Globus pallidus (tissue), 1 donor: ENCODE measurements at places on chromosomes 16 and 17.

GRCh38 chr16:11752856-11753255, 10.2 kb upstream of the TXNDC11 start:
- no peak for DNase-seq

GRCh38 chr17:32123782-32124181, 18.5 kb upstream of the RHOT1 start:
- no peak for DNase-seq

- DNase-seq: peak; percentile 95
Observed at GRCh38 chr17:27993161-27993695, 49.2 kb upstream of the NLK start.

GRCh38 chr17:20291853-20292252, 175.5 kb downstream of the LGALS9B start:
- DNase-seq: no peak

- DNase-seq: no peak
Observed at GRCh38 chr16:47493381-47494337, 32.5 kb downstream of the PHKB start.

GRCh38 chr17:60652454-60653247, 25.0 kb upstream of the BCAS3 start:
- DNase-seq: no peak

DNA sequence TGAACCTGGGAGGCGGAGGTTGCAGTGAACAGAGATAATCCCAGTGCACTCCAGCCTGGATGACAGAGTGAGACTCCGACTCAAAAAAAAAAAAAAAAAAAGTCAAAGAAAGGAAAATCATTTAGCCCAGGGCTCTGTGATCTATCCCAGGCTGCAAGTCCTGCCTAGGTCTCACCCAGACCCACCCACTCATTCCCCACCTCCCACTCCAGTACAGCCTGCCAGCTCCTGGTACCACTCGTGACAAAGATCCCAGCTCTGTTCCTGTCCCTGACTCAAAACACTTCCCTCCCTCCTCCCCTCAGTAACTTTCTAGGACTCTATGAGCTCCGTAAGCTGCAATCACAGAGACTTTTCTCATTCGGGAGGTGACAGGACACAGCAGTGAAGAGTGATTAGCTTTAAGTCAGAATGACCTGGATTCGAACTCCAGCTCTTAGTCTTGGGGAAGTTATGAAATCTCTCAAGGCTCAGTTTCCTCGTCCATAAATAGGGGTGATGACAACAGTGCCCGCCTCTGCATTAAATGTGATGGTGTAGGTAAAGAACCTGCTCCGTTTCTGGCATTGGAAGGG, 28.0 kb upstream of the MRPS23 start:
- DNase-seq: no peak

DNA sequence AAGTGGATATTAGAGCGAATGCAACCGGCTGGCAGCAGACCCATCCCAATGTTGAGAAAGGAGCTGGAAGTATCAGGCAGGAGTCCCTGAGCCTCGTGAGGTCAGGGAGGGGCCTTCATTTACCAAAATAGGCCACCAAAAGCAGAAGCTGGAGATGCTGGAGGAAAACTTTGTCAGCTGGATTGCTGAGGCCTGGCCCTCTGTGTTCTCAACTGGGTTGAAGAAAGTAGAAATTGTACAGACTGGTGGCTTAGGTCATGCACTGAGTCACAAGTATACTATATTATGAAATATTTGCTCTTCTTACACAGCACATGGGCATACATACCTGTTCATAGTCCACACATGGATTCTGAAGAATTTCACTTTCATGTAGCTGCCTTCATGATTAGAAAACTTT, 23.2 kb upstream of the TEKT3 start:
- no peak for DNase-seq

- no peak for DNase-seq
Observed at GRCh38 chr17:30393911-30394867, 15.5 kb downstream of the CPD start.

DNA sequence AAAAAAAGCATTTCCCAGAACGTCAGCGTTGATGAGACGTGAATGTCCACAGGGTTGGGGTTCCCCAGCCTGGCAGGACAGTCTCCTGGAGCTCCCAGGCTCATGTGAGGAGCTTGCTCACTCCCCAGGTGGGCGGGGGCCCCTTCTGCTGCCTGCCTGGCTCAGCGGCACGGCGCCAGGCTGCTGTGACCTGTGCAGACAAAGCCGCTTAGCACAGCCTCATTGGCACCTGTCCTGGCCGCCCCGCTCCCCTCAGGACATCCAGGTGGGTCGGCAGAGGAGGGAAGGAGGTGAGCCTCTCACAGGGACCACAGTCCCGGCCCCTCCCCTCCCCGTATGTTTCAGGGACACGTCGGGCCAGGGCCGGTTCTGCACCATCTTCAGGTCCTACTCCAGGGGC, 12.9 kb upstream of the WFIKKN1 start:
- DNase-seq: no peak

DNA sequence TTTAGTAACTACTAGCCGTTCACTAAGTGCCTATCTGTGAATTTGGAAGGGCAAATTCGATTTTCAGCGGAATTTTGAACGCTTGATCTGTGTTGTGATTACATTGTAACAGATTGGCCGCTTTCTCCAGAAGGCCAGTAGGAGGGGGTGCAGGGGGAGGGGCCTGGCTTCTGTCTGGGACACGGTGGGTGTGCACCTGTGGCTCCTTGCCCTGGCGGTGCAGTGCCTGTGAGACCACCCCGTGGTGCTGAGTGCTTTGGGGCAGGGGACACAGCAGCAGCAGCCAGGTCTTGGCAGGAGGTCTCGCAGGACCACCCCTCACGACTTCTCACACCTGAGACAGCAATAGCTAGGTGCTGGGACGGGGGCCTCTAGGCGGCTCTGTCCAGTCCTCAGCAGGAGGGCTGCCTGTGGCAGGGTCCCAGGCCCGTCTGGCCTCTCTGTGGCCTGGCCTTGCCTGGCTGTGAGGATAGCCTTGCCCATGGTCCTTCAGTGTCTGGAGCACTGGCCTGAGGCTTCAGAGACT, 1.8 kb downstream of the UBE2I start:
- DNase-seq: no peak

DNA sequence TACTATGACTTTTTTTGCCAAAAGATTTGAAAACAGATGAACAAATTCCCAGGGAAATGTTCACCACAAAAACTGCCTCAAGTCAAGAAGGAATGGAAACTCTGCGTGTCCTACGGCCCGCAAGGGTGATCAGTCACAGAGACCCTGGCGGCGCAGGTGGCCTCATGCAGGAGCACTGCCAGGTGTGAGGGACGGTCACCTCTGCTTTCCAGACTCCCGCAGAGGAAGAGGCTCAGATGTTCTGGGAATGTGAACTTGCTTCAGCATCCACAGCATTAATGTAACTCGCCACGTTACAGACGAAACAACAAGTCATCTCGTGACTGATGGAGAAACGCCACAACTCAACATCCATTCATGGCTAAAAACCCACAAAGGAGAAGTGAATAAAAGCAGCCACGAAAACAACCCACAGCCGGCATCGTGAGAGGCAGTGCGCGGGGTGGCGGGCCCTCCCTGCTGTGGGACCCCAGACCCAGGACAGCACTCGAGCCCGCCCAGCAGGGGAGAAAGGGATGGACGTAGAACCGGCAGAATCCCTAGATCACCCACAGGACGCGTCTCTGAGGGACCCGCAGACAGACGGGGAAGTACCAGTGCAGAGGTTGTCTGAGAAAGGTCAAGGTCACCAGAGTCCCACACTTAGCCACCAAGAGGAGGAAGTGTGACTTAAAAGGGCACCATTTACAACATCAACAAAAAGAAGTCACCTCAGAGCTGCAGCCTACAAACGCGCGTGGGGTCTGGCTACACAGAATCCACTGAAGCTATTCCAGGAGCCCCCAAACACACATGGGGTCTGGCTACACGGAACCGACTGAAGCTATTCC, 76.9 kb upstream of the GNG13 start:
- no peak for DNase-seq

DNA sequence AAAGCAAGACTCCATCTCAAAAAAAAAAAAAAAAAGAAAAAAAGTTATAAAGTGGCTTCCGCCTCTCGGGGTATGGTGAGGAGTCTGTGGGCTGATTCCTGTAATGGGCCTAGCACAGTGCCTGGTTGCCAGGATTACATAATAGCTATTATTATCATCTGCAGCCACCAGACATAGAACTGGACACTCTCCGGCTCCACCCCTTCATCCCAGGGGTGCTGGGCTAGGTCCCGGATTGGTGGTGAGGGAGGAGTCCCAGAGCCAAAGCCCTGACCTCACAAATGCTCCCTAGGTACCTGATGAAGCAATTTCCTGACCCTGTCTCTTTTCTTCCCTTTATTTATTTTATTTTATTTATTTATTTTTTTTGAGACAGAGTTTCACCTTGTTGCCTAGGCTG, 11.6 kb upstream of the ADGRG1 start:
- no peak for DNase-seq

- no peak for DNase-seq
Observed at GRCh38 chr17:79026376-79027273, 2.7 kb downstream of the C1QTNF1 start.

- DNase-seq: no peak
Observed at GRCh38 chr16:86089334-86089900, 190.5 kb downstream of the IRF8 start.

- DNase-seq: no peak
Observed at GRCh38 chr16:87836346-87836843, 32.9 kb downstream of the SLC7A5 start.

DNA sequence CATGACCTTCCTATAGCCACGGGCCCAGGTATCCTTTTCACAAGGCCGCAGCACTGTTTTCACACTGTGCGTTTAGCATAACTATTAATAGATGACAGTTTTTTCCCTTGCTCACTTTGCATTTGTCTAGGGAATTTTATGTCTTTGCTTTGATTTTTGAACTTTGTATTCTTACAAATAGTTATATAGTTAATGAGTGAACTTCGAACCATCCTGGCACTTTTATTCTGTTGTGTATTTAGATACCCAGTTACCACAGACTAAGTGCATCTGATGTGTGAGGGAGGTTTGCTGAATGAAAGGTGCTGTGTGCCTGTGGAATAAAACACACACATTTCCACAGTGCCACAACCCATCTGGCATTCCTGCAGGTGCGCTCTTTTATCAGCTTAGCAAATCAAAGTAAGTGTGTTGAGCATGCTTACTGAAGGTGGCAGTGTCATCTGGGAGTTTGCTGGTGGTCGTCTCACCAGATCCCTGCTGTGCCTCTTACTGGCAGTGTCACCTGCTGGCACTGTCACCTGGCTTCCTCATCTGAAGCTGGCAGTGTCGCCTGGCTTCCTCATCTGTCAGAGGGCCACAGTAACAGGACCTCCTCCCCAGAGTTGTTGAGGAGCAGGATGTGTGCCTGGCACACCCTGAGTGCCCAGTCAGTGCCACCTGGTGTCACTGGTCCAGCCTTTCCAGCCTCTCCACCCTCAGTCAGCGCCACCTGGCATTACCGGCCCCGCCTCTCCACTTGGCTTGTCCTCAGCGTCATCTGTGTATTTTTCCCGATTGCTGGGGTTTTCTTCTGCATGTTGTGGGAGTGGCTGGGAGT, 37.6 kb downstream of the USP10 start:
- no peak for DNase-seq

DNA sequence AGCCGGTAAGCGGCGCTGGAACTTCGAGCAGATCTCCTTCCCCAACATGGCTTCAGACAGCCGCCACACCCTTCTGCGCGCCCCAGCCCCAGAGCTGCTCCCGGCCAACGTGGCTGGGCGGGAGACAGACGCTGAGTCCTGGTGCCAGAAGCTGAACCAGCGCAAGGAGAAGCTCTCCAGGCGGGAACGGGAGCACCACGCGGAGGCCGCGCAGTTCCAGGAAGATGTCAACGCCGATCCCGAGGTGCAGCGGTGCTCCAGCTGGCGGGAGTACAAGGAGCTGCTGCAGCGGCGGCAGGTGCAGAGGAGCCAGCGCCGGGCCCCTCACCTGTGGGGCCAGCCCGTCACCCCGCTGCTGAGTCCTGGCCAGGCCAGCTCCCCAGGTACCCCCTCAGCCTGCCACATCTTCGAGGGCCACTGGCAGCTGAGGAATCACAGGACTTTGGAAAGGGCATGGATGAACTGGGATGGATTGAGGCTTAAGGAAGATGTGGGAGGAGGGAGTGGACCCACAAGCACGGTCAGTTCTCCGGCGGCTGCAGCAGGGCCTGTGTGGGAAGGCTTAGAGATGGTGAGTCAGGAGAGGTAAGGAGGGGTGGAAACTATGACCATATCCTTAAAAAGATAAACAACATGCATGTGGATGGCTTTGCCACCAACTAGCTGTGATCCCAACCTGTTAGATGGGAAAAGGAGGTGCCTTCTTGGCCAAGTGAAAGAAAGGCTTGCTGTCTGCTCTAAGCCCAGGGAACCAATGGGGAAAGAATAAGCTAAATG, 3.4 kb upstream of the LLGL2 start:
- no peak for DNase-seq

- no peak for DNase-seq
Observed at GRCh38 chr17:28170771-28171170, 128.3 kb downstream of the NLK start.

DNA sequence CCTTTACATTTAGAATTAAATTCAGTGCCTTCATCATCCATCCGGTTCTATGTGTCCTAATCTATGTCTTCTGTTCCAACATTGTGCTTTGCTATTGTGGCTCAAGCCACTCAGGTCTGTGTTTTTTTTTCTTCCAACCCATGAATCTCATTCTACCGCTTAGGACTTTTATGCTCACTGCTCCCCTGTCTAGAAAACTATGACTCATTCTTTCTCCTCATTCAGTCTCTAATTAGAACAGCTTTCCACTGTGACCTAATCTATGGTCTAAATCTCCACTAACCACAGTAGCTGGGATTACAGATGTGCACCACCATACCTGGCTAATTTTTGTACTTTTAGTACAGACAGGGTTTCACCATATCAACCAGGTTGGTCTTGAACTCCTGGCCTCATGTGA, 418.7 kb downstream of the KCNJ2 start:
- no peak for DNase-seq

DNA sequence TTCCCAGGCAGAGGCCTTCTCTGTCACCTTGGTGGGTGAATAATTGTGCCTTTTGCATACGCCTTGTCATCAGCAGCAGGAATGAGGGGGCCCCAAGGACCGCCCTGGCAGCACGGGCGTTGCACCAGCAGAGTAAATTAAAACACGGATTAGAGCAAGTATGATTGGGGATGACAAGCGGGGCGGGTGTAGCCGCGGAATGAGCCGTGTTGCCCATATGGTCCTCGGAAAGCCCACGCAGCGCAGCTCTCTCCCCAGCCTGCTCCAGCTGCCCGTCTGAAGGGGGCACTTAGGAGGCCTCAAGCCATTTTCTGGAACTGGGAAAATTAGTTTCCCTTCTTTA, 299.4 kb upstream of the IRX3 start:
- DNase-seq: no peak

- peak; percentile 69 for DNase-seq
Observed at GRCh38 chr17:4837471-4838308, 4.5 kb downstream of the MINK1 start.

- DNase-seq: no peak
Observed at GRCh38 chr16:56836410-56837230, 28.4 kb upstream of the SLC12A3 start.

- no peak for DNase-seq
Observed at GRCh38 chr16:88325087-88325750, 57.5 kb upstream of the ZNF469 start.

DNA sequence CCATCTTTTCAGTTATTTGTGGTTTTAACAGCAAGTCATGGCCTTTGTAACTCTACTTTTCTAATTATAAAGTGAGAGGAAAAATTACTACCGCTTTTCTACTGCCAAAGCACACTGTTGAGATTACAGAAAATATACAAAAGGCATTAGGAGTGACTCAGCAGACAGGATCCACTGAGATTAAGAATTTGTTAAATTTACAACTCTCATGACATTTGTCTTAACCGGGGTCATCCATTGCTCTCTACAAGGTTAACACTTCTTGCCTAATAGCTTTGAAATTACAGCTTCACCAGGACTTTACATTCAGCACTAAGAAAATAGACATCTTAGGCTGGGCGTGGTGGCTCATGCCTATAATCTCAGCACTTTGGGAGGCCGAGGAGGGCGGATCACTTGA, 93.4 kb downstream of the SSH2 start:
- no peak for DNase-seq
